ENCODE measurements at places on chromosomes 6 and 20.

GRCh38 chr20:1414982-1415381 lies 22.1 kb upstream of the FKBP1A start:
- DNase-seq: no peak

GRCh38 chr6:147063469-147064031 lies 140.7 kb upstream of the STXBP5 start:
- no peak for DNase-seq

GRCh38 chr6:169669889-169670288 lies 31.9 kb downstream of the WDR27 start:
- no peak for DNase-seq

DNA sequence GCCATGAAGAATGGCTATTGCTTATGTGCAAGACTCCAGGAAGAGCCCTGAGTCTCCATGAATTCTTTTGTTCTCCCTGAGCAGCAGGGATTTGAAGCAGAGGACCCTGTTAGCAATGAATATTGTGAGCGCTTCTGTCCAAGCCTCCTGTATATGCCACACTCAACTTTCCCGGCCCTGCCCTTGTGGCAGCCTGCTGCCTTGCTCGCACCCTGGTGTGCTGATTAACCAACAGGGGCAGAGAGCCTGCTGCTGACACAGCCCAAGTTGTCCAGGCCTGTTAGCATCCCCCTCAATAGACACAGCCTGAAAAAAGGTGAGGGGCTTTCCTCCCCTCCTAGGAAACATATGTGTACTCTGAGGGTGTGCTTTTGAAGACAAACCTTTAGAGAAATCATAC lies 131.4 kb downstream of the BMP2 start:
- no peak for DNase-seq

DNA sequence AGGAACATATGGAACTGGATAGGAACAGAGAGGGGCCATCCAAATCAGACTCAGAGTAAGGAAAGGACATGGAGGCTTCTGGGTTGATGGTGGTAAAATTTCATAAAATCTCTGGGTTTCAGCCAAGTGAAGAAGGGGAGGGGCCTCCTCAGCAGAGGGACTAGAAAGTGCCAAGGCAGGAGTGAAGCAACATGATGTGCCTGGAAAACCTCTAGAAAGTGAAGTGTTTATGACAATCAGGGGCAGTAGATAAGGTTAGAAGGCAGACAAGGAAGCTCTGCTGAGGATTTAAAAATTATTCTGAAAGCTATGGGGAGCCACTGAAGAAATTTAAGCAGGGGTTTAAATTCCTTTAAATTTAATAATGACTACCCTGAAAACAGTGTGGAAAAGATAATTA lies 126.0 kb upstream of the TENT5A start:
- no peak for DNase-seq

- no peak for DNase-seq
These were observed 144.8 kb upstream of the LAMA2 start for GRCh38 chr6:128738112-128738511.

DNA sequence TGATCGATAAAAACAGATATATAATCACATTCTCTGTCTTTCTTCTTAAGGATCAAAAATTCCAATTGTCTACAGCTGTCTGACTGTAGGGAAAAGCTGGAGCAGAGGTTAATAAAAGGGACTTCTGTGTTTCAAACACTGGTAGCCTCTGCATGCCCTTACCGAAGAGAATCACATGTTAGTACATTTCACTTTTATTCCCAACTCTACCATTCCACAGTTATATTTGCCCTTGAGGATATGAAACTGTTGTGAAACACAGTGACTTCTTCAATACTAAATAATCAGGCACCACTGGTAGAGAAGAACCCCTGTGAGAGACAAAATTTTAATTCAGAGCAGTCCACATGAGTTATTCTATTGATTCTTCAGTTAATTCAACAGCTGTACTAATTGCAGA lies 1187.3 kb upstream of the CITED2 start:
- no peak for DNase-seq

All from CD4-positive, alpha-beta T cell (primary cell).